ENCODE measurements at places on chromosomes 6 and 20. TPM values are rescaled to one million over a fixed set of nuclear protein-coding genes. Genes with fewer than 3 reads are reported as not detected.

DNA sequence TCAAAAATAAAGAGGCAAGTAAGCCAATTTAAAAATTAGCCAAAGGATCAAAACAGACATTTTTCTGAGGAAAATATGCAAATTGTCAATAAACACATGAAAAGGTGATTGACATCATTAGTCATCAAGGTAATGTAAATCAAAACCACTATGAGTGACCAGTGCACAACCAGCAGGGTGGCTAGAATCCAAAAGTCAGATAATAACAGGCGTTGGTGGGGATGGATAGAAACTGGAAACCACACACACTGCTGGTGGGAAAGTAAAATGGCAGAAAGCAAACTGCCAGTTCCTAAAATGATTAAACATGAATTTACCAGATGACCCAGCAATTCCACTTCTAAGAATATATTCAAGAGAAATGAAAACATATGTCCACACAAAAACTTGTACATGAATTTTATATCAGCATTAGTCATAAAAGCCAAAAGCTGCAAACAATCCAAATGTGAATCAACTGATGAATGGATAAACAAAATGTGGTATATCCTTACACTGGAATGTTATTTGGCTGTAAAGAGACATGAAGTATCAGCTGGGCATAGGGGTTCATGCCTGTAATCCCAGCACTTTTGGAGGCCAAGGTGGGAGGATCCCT, 74.8 kb upstream of the MBOAT1 start:
- no peaks in the 10 kb centered on the region for H3K36me3 ChIP-seq
- no peak overlapping the region for H3K27ac ChIP-seq
- H3K4me3 ChIP-seq, result no peak overlapping the region
- no peak for DNase-seq
- H3K27me3 ChIP-seq, result no peaks in the 10 kb centered on the region

GRCh38 chr20:38985060-38985459, 22.9 kb downstream of the DHX35 start:
- no peaks in the 10 kb centered on the region for H3K27me3 ChIP-seq
- DNase-seq, result no peak
- no peaks in the 10 kb centered on the region for H3K4me1 ChIP-seq
- no peak overlapping the region for H3K4me3 ChIP-seq
- H3K27ac ChIP-seq, result no peak overlapping the region

The BANF2 gene
- not detected for total RNA-seq

DNA sequence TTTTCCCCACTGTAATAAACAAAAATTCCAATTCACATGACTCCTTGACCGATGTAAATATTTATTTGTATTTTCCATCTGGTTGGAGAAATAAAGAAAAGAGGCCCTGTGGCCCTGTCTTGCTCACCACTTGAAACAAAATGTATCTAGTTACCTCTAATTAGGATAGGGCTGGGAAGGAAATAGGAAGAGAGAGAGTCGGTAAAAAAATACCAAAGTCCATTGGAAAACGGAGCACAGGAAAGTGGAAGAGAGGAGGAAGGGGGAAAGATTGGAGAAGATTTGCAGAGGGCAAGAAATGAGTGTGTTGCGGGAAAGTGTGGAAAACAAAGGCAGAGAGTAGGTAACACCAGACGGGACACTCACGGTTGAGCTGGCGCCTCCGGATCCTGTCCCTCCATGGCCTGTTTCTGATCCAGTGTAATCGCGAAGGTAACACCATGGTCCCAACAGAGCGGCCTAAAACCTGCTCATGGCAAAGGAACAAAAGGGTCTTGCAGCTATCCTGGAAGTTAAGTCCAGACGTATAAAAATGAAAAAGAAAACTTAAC, 105.8 kb upstream of the RIPOR2 start:
- H3K27ac ChIP-seq, result peak overlapping the region; percentile 67
- no peak for DNase-seq
- no peaks in the 10 kb centered on the region for H3K36me3 ChIP-seq
- peaks cover 60% of the 10 kb centered on the region for H3K4me1 ChIP-seq

The SAMD5 gene
- total RNA-seq, result 0.02 TPM

The VGLL2 gene
- total RNA-seq, result not detected

The PRDM1 gene
- total RNA-seq, result 88.2 TPM

DNA sequence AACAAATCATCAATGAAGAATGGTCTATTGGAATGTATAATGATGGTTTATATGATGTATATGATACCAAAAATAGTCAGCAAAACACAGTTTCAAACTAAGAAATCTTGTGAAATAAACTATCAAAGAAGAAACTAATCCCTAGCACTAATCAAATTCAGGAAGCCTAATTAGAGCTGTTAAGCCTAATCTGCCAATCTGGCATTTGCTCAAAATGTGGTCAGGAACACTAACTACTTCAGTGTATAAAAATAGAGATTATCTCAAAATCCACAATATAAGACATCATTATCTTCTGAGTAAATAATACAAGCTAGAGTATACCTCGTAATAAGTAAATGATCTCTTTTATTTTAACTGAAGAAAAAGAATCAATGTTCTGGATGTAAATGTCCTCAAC, 12.8 kb upstream of the AKAP7 start:
- H3K36me3 ChIP-seq, result no peaks in the 10 kb centered on the region
- H3K27me3 ChIP-seq, result no peaks in the 10 kb centered on the region
- no peak overlapping the region for H3K4me3 ChIP-seq

DNA sequence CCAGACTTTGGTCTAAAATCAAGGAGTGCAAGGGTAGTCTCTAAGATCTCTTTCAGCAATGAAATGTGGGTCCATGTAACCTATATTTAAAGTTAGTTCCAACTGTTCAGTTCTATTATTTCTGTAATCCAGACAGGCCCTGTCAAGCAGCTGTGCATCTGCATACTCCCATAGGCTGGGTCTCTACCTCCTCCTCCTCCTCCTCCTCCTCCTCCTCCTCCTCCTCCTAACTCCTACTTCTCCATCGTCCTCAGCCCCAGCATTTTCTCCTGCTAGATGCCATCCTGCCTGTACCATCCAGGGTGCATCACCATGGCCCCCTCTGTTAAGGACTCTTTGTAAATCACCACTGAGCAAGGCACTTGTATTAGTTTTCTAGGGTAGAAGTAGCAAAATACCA, 52.4 kb upstream of the TPD52L1 start:
- DNase-seq, result no peak
- no peaks in the 10 kb centered on the region for H3K36me3 ChIP-seq
- peaks cover 3% of the 10 kb centered on the region for H3K27me3 ChIP-seq
- no peaks in the 10 kb centered on the region for H3K4me1 ChIP-seq

GRCh38 chr6:116511424-116512110, at the start of gene CALHM5:
TSS of gene CALHM5 (plus strand) at chr6:116511639. CDS start at chr6:116511697, 58 bp downstream.
- H3K27me3 ChIP-seq, result no peaks in the 10 kb centered on the region
- no peaks in the 10 kb centered on the region for H3K4me1 ChIP-seq
- DNase-seq, result no peak

DNA sequence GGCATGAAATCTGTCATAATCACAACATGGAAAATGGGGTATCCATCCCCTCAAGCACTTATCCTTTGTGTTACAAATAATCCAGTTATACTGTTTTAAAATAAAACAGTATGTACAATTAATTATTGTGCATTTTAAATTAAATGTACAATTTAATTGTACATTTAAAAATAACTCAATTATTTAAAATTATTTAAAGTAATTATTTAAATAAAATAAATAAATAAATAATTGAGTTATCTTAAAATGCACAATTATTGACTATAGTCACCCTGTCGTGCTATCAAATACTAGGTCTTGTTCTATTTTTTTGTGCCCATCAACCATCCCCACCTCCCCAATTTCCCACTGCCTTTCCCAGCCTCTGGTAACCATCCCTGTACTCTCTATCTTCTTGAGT, 66.9 kb upstream of the KCNG1 start:
- H3K27ac ChIP-seq, result no peak overlapping the region
- H3K4me1 ChIP-seq, result no peaks in the 10 kb centered on the region
- DNase-seq, result no peak
- H3K4me3 ChIP-seq, result no peak overlapping the region

DNA sequence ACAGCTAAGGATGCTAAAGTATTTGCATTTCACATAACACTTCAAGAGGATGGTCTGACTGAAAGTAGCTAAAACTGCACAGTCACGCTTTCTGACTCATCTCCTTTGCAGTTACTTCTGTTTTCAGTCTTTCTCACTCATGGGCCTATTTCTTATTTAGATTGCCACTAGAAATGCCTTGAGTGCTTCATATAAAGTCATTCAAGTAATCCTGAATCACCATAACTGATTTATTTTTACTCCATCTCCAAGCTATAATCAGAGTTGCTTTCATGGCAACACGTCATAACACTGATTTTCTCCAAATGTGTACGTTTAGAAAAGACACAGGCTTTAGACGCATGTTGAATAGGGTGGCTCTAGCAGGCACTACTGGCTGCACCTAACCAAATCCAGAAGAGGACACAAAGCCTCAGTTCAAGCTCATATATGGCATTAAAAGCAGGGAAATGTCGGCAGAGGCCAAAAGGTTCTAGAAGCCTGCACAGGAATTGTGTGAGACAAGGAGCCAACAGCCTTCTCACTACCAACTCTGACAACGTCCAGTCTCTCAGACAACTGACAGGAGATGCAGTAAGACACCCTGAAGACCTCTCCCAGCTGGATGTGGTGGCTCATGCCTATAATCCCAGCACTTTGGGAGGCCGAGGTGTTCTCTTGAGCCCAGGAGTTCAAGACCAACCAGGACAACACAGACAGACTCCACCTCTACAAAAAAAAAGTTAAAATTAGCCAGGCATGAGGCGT, 64.1 kb upstream of the BEND6 start:
- H3K4me1 ChIP-seq, result peaks cover 3% of the 10 kb centered on the region
- DNase-seq, result no peak
- no peaks in the 10 kb centered on the region for H3K27me3 ChIP-seq

GRCh38 chr6:155881826-155882526, 426.3 kb upstream of the NOX3 start:
- no peak for DNase-seq
- no peak overlapping the region for H3K27ac ChIP-seq
- no peaks in the 10 kb centered on the region for H3K36me3 ChIP-seq
- H3K4me3 ChIP-seq, result no peak overlapping the region
- no peaks in the 10 kb centered on the region for H3K27me3 ChIP-seq

- H3K27ac ChIP-seq, result no peak overlapping the region
- H3K27me3 ChIP-seq, result no peaks in the 10 kb centered on the region
- H3K36me3 ChIP-seq, result no peaks in the 10 kb centered on the region
These were observed 47.1 kb downstream of the TRIM27 start for GRCh38 chr6:28876710-28877109.

DNA sequence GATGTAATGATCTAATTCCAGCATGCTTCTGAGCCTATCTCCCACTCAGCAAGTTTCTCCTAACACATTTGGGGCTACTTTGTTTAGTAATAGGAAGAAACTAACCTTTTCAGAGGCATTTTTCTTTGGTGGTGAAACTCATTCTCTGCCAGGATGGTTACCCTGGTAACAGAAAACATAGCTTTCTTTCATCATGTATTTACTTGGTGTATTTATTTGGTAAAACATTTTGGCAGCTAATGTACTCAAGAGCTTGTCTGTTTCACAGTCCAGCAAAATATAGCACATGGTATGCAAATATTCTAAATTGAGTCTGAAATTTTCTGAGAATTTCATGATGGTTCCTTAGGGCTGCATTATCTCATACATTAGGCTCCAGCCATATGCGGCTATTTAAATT, 100.0 kb downstream of the SLC35B3 start:
- no peak overlapping the region for H3K4me3 ChIP-seq
- H3K27me3 ChIP-seq, result no peaks in the 10 kb centered on the region
- DNase-seq, result no peak
- no peak overlapping the region for H3K27ac ChIP-seq
- H3K4me1 ChIP-seq, result no peaks in the 10 kb centered on the region

DNA sequence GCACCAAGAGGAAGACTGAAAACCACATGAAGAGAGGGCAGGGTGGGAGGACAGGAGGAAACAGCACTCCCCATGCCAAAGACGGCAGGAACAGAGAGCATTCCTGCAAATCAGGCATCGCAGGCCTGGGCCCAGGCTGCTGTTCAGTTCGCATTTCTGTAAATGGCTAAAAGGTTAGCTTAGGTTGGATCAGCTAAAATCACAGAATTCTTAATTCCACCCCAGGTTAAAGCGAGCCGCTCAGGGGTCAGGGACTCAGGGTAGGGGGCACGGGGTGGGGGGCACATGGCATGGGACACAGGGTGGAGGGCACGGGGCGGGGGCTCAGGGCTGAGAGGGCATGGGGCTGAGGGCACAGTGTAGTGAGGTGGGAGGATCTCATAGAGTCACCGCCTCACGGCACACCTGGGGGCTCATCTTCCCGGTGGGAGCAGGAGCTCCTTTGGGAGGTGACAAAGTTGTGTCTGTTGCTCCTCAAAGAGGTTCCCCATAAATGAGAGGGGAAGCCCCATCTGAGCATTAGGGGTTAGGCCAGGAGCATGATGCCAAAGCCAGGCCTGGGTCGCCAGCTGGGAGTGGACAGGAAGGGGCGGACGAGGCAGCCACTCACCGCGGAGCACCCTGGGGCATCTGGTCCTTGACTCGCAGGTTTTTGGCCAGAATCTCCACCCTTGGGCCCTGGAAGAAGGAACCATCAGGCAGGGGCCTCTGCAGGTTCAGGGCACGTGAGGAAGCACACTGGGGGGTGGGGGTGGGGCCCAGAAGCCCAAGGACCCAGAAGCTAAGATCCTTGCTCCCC, 200.7 kb downstream of the PREX1 start:
- H3K4me1 ChIP-seq, result no peaks in the 10 kb centered on the region
- no peaks in the 10 kb centered on the region for H3K27me3 ChIP-seq
- no peak for DNase-seq
- H3K36me3 ChIP-seq, result peaks cover 16% of the 10 kb centered on the region

The MYO6 gene
- total RNA-seq, result 5.8 TPM

The RRAGD gene
- 8.7 TPM for total RNA-seq

GRCh38 chr6:36848658-36849441, 9.6 kb upstream of the CPNE5 start:
- no peak overlapping the region for H3K4me3 ChIP-seq
- H3K4me1 ChIP-seq, result no peaks in the 10 kb centered on the region
- no peak for DNase-seq
- peaks cover 4% of the 10 kb centered on the region for H3K36me3 ChIP-seq
- no peaks in the 10 kb centered on the region for H3K27me3 ChIP-seq

GRCh38 chr6:105319331-105319730, 83.6 kb downstream of the PREP start:
- H3K4me3 ChIP-seq, result no peak overlapping the region
- H3K27me3 ChIP-seq, result no peaks in the 10 kb centered on the region
- H3K27ac ChIP-seq, result no peak overlapping the region
- no peaks in the 10 kb centered on the region for H3K4me1 ChIP-seq
- peaks cover 17% of the 10 kb centered on the region for H3K36me3 ChIP-seq

DNA sequence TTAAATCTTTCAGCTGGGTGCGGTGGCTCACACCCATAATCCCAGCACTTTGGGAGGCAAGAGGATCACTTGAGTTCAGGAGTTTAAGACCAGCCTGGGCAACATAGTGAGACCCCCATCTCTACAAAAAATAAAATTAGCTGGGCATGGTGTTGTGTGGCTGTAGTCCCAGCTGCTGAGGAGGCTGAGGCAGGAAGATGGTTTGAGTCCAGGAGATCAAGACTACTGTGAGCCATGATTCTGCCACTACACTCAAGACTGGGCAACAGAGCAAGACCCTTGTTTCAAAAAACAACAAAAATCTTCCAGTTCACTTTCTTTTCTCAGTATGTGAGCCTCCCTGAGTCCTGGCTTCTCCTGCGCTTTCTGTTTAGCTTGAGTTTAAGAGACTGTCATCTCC, 7.9 kb downstream of the SDHAF4 start:
- no peak overlapping the region for H3K27ac ChIP-seq
- no peaks in the 10 kb centered on the region for H3K27me3 ChIP-seq
- H3K4me1 ChIP-seq, result no peaks in the 10 kb centered on the region
- no peak overlapping the region for H3K4me3 ChIP-seq
- no peak for DNase-seq

- H3K27ac ChIP-seq, result peak overlapping the region; percentile 62
- H3K4me1 ChIP-seq, result peaks cover 15% of the 10 kb centered on the region
- H3K4me3 ChIP-seq, result no peak overlapping the region
- peaks cover 16% of the 10 kb centered on the region for H3K36me3 ChIP-seq
These were observed 4.6 kb downstream of the EGFL8 start for GRCh38 chr6:32168807-32169591.
